ENCODE measurements at places on chromosomes 1 and 21. TPM values are rescaled to one million over a fixed set of nuclear protein-coding genes. Genes with fewer than 3 reads are reported as not detected.

DNA sequence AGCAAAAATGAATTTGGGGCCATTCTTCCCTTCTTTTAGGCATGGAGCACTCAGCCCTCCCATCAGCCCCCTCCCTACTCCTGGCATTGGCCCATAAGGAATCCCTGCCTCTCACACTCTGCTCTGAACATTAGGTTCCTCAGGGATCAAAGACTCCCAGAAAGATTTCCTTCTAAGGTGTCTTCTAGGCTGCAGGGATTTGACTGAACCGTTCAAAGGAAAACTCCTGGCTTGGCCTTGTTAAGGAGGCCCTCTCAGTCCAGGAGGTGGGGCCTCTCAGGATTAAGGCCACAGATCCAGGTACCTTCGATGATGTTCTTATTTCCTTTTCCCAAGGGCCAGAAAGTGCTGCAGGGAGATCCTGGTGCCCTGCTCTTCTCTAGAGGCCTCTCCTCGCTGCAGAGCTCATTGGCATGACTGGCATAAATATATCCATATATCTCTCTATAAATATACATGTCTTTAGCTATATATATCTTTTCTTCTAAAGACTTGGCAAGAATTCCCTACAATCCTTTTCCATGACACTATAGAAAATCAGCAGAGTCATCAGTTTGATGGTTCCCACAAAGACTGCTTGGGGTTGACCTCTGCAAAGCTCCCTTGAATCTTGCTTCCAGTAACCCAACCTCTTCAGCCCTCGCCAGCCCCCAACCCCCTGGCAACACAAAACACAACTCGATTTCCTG is 59.1 kb downstream of the PLXNA2 start:
- DNase-seq: no peak

GRCh38 chr1:56120021-56120420 is 459.3 kb downstream of the PLPP3 start:
- no peak for DNase-seq

DNA sequence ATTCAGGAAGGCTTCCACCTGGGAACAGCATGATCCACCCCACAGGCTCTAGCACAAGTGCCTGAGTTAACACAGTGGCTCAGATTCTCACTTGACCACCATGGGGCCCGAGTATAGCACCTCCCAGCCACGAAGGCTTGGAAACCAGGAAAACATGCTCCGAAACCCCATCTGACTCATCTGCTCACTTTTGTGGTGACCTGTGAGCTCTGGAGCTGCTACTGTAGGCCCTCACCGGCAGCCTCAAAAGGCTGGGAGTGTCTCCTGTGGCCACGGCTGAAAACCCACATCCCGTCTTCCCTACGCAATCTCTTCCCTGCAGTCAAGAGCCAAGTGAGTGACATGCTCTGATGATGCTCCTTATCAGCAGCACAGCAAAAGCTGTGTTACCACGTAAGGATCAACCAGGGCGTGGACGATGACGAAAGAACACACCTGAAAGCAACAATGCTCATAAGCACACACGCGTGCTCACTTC is 81.4 kb downstream of the TGFBR3 start:
- DNase-seq: no peak

- DNase-seq: no peak
Measured at GRCh38 chr1:18950401-18951026, 6.0 kb downstream of the IFFO2 start.

GRCh38 chr1:30652152-30652841 is 71.1 kb downstream of the MATN1 start:
- peak; percentile 64 for DNase-seq

GRCh38 chr1:203682473-203683383 is 56.1 kb downstream of the ATP2B4 start:
- peak; percentile 76 for DNase-seq

- DNase-seq: peak; percentile 87
Measured at GRCh38 chr1:208251911-208252835, 8.0 kb upstream of the PLXNA2 start.

DNA sequence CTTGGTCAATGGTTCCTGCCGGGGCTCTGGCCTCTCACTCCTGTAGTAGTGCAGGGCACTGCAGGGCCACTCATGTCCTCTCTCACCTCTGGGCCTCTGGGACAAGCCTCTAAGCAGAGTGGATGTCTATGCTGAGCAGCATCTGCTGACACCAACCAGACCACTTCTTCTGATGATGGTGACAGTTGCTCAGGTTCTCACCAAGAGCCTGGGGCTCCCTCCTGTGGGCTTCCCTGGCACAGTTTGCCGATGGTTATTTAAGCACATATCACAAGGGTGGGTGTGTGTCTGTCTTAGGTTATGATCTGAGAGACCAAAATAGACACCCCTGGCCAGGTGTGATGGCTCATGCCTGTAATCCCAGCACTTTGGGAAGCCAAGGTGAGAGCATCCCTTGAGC is 17.4 kb upstream of the GPR137B start:
- DNase-seq: no peak

- DNase-seq: no peak
Measured at GRCh38 chr1:197706601-197707000, 68.7 kb downstream of the DENND1B start.

DNA sequence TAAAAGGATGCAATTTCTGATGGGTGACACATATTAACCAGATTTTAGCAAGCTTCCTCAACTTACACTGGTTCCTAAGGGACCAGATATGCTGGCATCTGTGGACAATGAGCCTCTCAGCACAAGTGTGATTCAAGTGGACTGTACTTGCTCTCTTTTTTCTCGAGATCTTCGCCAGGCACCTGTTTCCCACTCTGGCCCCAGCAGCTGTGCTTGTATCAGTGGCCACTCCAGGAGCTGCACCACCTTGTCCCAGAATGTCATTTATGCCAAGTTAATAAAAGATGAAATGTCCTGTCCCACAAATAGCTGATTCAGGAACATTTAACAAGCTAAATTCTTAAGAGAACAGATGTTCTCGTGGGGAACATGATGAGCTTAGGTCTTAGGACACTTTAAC is 14.6 kb downstream of the C1orf198 start:
- DNase-seq: no peak

- DNase-seq: no peak
Measured at GRCh38 chr1:10771789-10772188, 24.7 kb downstream of the CASZ1 start.

DNA sequence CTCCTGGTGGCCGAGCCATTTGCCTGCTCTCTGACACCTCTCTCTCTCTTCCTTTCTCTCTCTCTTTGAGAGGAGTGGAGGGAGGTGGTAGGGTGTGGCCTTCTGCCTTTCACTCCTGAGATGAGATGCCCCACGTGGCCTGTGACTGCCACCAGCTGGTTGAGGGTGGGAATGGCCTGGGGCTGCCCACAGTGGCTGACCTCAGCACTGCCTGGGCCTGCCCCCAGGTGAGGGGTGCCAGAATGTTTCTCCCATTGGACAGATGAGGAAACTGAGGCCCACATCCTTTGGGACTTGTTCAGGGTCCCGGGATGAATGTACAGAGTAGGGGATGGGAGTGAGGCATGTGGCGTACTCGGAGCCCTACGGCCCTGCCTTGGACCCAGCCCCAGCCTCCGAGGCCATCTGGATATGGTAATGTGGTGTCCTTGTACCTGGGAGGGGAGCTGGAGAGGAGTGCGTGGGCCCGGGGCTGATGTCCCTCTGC is 12.7 kb upstream of the C1orf167 start:
- DNase-seq: peak; percentile 90

GRCh38 chr1:54791880-54792522 is 9.1 kb downstream of the TTC22 start:
- peak; percentile 92 for DNase-seq

DNA sequence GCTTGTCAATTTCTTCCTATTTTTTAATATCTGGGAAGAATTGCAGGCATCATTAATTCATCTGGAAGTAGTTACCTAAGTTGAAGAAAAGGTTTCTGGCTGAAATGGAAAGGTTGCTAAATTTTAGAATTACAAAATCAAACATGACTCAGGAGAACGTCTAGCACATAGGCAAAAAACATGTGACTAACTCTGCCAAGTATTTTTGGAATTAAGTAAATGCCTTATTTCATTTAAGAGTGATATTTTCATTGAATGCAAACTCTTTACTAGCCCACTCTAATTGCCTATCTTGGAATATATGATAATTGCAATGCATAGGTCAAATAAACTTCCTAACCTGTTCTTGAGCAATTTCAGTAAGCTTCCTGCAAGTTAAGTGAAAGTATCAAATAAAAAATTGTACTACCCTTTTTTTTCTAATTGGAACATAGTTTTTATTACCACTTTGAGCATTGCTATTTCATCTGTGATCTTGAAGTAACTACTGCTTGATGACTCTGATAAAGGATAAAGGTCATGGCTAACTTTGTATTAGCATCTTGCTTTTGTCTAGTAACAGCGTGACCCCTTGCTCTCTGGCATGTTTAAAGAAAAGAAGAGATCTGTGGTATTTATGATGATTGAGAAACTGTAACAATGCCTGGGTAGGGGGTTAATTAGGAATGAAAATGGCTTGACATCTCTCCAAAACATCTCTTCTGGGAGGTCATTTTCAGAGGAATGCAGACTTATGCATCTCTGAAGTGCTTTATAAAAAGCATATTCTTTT is 208.3 kb upstream of the NCAM2 start:
- no peak for DNase-seq

DNA sequence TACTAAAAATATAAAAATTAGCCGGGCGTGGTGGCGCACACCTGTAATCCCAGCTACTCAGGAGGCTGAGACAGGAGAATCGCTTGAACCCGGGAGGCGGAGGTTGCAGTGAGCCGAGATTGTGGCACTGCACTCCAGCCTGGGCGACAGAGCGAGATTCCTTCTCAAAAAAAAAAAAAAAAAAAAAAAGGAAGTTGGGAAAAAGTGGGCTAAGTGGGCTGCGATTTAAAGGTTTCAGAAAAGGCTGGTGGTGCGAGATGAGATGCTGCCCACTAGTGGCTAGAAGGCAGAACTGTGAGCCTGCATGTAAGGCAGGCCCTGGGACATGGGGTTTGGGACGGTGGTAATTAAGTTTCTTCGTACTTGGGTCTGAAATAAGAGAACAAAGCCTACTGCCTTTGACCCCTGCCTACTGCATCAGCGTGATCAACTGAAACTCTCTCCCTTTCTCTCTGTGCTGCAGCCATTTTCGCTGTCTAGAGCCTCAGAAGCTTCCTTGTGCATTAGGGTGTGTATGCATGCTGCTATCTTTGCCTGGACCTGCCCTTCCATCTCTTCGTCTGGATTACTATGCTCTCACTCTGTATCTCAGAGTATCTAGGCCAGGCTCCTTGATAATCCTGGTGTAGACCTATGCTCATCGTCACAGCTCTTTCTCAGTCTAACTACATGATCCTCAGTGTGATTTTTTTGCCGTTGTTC is 12.4 kb downstream of the FMOD start:
- peak; percentile 86 for DNase-seq

GRCh38 chr1:177783051-177783450 is 186.8 kb downstream of the SEC16B start:
- peak; percentile 75 for DNase-seq

DNA sequence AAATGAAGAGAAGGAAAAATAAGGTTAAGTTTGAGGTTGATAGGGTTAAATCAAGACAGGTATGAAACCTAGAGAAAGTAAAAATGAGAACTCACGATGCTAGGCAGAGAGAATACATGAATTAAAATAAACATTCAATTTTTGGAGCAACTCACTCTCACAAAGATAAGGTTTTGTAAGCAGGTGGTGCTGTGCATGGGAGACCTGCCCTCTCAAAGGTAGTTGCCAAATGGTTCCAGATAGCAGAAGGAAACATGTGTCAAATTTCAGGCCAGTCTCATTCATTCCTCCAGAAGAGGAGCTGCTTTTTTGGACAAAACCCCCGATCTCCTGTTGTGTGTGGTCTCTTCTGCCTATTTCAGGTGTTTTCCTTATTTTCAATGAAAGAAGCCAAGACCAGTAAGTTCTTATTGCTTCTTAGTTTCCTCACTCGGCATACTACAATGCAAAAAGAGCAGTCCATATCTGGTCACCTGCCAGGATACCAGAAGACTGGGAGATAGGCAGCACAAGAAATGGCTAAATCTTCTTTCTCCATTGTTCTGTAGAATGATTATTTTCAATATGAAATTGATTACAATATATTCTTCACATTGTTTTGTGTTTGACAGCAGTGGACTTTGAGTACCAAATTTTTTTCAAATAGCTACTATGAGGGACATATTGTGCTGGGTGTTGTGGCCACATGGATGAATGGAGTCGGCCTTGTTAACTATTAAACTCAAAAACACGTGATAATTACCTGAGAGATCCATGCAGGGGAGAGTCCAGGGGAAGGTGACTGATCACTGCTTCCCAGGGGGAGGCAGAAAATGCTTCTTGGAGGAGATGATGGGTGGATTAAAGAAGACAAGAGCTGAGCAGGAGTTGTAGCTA is 3.6 kb downstream of the CR1L start:
- DNase-seq: peak; percentile 49

NPR1 gene
- total RNA-seq: 2.7 TPM

RNF186 gene
- not detected for total RNA-seq

SPRR2F gene
- not detected for total RNA-seq

GNAT2 gene
- not detected for total RNA-seq

CD34 gene
- 1.4 TPM for total RNA-seq

ST6GALNAC3 gene
- 7.6 TPM for total RNA-seq

Data from endodermal cell (in vitro differentiated cells).